Uterine smooth muscle cell (primary cell): ENCODE measurements at places on chromosomes 13 and 19. TPM values are rescaled to one million over a fixed set of nuclear protein-coding genes. Genes with fewer than 3 reads are reported as not detected.

Gene ZNF583
- total RNA-seq, result 5.8 and 7.7 TPM in 2 replicates

Gene IFNL1
- total RNA-seq, result not detected in 2 replicates

Gene KLF5
- total RNA-seq, result 2.4 and 2.6 TPM in 2 replicates

Gene PINLYP
- total RNA-seq, result 2.9 and 3.4 TPM in 2 replicates

Gene FLT3LG
- total RNA-seq, result 2.5 and 2.6 TPM in 2 replicates

Gene EID2B
- 4.5 and 7.5 TPM in 2 replicates for total RNA-seq

Gene UQCRFS1
- total RNA-seq, result 28.5 and 36.3 TPM in 2 replicates

Gene C3
- total RNA-seq, result 0.22 and 0.25 TPM in 2 replicates

Gene RNF113B
- total RNA-seq, result not detected in 2 replicates

Gene ATP7B
- total RNA-seq, result 2.3 and 4.1 TPM in 2 replicates

Gene NKPD1
- 0.12 and 0.44 TPM in 2 replicates for total RNA-seq

Gene RNF225
- total RNA-seq, result 0.37 TPM in 1 of 2 replicates, not detected in the other

Gene TMEM221
- total RNA-seq, result 0.25 TPM in 1 of 2 replicates, not detected in the other

Gene SLC6A16
- under 0.01 TPM in 2 replicates for total RNA-seq

Gene ZNF850
- total RNA-seq, result 2.9 and 3.1 TPM in 2 replicates

Gene ZNF549
- 4.8 and 4.9 TPM in 2 replicates for total RNA-seq

Gene FBXL12
- total RNA-seq, result 18.8 and 19.6 TPM in 2 replicates

Gene ZNF844
- total RNA-seq, result 6.3 and 13.2 TPM in 2 replicates

Gene RELB
- 7.6 and 10.2 TPM in 2 replicates for total RNA-seq

Gene IGFL2
- total RNA-seq, result not detected in 2 replicates

Gene METTL21C
- not detected in 2 replicates for total RNA-seq

Gene FXYD1
- total RNA-seq, result 0.33 and 0.87 TPM in 2 replicates

Gene SLITRK5
- under 0.01 TPM in 2 replicates for total RNA-seq

Gene NLRP7
- 0.22 TPM in 1 of 2 replicates, not detected in the other for total RNA-seq

Gene PGLYRP1
- total RNA-seq, result not detected in 2 replicates

Gene GFY
- 0.11 TPM in 1 of 2 replicates, not detected in the other for total RNA-seq

Gene BST2
- 0.77 and 2.1 TPM in 2 replicates for total RNA-seq

Gene LIM2
- total RNA-seq, result not detected in 2 replicates

Gene ZNF729
- under 0.01 TPM in 1 of 2 replicates, not detected in the other for total RNA-seq

Gene KLHL1
- not detected in 2 replicates for total RNA-seq

Gene ZNF534
- total RNA-seq, result 0.25 TPM in 1 of 2 replicates, not detected in the other
